T-helper 17 cell (primary cell): ENCODE measurements at places on chromosomes 1 and 21. TPM values are rescaled to one million over a fixed set of nuclear protein-coding genes. Genes with fewer than 3 reads are reported as not detected.

Gene NTMT2
- not detected for total RNA-seq

Gene LENEP
- not detected for total RNA-seq

Gene PIGR
- not detected for total RNA-seq

Gene LIN9
- 2.5 TPM for total RNA-seq

Gene CDA
- total RNA-seq, result not detected

GRCh38 chr1:85638412-85638811, 57.9 kb downstream of the CCN1 start:
- H3K4me3 ChIP-seq, result no peak overlapping the region
- H3K4me1 ChIP-seq, result no peaks in the 10 kb centered on the region
- H3K27ac ChIP-seq, result no peak overlapping the region
- DNase-seq, result no peak

- no peak overlapping the region for H3K4me3 ChIP-seq
- H3K27ac ChIP-seq, result no peak overlapping the region
- H3K4me1 ChIP-seq, result peaks cover 9% of the 10 kb centered on the region
- H3K36me3 ChIP-seq, result peaks cover 5% of the 10 kb centered on the region
- H3K27me3 ChIP-seq, result no peaks in the 10 kb centered on the region
- DNase-seq, result no peak
Observed at GRCh38 chr1:21896026-21896425, 41.1 kb downstream of the HSPG2 start.

DNA sequence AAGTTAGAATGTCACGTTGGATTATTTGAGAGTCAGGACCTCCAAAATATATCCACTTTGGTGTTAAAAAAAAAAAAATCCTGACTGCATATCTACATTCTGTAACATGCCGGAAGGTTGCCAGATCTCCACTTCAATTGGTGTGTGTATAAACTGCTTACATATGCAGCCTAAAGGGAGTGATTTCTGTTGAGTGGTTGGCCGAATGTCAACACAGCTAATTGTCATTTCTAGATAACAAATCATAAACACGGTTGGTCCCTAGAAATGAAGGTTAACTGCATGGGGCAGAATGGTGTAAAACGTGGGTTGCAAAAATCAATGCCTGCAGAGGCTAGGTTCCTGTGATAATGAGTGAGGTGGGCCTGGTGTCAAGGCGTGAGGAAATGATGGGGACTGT, 15.0 kb upstream of the ROR1 start:
- H3K27ac ChIP-seq, result no peak overlapping the region
- H3K27me3 ChIP-seq, result peaks cover 11% of the 10 kb centered on the region
- DNase-seq, result no peak
- no peaks in the 10 kb centered on the region for H3K4me1 ChIP-seq

- H3K36me3 ChIP-seq, result no peaks in the 10 kb centered on the region
- H3K27me3 ChIP-seq, result no peaks in the 10 kb centered on the region
- H3K27ac ChIP-seq, result peak overlapping the region; percentile 14
- no peak for DNase-seq
- H3K4me1 ChIP-seq, result peaks cover 11% of the 10 kb centered on the region
Observed at GRCh38 chr1:116871779-116872146, 38.0 kb upstream of the PTGFRN start.

GRCh38 chr1:187692799-187693198, 864.0 kb downstream of the PLA2G4A start:
- DNase-seq, result no peak
- H3K27me3 ChIP-seq, result no peaks in the 10 kb centered on the region
- H3K36me3 ChIP-seq, result no peaks in the 10 kb centered on the region

DNA sequence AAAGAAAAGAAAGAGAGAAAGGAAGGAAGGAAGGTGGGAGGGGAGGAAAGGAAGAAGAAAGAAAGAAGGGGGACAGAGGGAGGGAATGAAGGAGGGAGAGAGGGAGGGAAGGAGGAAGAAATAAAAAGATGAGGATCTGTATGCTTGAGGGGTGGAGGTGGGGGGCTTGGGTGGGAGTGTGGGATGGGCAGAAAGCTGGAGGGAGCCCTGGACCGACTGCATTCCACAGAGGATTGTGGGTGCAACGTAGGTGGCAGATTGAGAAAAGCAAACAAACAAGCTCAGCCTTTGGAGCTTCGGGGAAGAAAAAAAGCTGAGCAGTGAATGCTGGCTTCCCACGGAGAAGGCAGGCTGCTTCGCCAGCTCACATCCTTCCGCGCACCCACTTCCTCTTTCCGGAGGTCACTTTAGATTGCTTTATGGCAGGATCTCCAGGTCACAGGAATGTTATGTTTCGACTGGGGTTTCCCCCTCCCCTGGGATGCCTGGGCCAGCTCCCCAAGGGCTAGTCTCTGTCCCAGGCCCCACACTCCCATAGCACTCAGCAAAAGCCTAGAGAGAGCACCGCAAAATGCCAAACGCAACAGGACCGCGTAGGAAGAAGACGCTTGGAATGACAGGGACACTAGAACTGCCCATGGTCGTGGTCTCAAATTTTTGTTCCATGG, 20.7 kb upstream of the LGALS8 start:
- H3K4me1 ChIP-seq, result peaks cover 11% of the 10 kb centered on the region
- H3K36me3 ChIP-seq, result no peaks in the 10 kb centered on the region

DNA sequence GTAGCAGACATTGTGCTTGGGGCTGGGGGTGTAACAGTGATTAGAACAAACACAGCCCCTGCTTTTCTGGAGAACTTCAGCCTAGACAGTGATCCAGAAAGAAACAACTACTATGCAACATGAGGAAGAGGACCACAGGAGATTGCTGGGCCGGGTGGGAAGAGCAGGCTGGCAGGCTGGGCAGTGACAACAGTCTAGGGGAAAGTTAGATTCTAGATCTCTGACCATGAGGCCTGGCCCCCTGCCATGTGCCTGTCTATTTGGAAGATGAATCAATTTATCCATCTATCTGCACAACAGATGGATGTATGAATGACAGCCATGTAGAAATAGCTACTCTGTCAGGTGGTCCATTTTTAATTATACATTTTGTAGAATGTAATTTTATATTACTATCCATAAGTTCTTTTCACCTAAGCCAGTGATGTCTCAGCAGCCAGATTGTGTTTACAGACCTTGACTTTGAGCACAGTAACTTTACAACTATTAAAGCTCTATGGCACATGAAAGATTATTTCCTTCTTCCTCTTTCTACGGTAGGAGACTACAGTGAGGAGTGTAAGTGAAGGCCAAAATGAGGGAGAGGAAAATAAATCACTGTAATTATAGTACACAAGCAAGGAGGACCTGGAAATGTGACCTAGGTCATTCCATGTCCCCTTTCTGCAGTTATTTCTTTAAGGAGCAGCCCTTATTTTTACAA, 15.5 kb downstream of the CLIC6 start:
- no peak overlapping the region for H3K4me3 ChIP-seq
- H3K27ac ChIP-seq, result no peak overlapping the region
- no peak for DNase-seq

GRCh38 chr1:174158767-174159251, 511 bp upstream of the RABGAP1L start:
- H3K36me3 ChIP-seq, result no peaks in the 10 kb centered on the region
- H3K27ac ChIP-seq, result peak overlapping the region; percentile 96
- DNase-seq, result no peak
- peak overlapping the region; percentile 96 for H3K4me3 ChIP-seq
- H3K4me1 ChIP-seq, result peaks cover 35% of the 10 kb centered on the region

DNA sequence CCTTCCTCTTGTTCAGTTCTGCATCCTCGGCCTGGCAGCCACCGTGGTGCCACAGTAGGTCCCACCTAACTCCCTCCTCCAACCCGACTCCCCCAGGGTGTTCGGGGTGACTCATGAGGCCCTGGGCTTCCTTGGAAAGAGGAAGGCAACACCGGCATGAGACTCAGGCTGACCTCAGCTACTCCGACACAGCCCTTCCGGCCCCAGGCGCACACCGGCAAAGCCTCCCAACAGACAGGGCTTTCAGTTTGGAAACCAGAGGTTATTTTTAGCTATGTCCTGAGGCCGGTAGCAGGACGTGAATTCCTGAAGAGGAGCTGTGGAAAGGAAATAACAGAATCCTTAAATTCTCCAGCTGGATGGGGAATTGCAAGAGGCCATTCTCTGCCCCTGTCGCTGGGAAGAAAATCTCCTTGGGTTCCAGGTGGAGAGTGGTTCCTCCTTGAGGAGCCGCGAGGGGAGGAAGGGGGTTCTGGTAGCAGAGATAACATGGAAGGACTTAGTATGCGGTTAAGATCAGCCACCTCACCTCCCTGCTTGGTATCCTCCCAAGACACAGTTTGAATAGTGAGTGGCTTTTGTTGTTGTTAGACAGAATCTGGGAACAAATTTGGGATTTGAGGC, 24.4 kb downstream of the PLXNA2 start:
- no peak overlapping the region for H3K4me3 ChIP-seq
- DNase-seq, result no peak
- peaks cover 4% of the 10 kb centered on the region for H3K36me3 ChIP-seq

DNA sequence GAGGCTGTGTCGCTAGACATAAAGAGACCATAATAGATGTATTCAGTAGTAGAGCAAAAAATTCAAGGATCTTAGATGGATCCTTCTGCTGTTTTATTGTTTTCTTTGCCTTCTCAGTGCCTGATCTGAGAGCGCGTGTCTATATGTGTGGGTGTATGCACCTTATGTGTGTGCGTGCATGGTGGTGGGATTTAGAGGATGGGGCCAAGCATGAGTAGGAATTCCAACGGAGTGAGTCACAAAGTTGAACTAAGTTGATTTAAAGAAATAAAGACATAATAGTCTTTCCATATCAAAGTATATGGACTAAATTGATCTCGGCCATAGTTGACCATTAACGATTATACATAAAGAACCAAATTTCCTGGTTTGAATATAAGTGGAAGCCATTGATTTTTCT, 178.7 kb downstream of the CYYR1 start:
- H3K4me1 ChIP-seq, result no peaks in the 10 kb centered on the region
- no peaks in the 10 kb centered on the region for H3K36me3 ChIP-seq
- no peaks in the 10 kb centered on the region for H3K27me3 ChIP-seq
- no peak overlapping the region for H3K27ac ChIP-seq

- H3K4me1 ChIP-seq, result no peaks in the 10 kb centered on the region
- no peak for DNase-seq
- no peak overlapping the region for H3K4me3 ChIP-seq
- H3K27me3 ChIP-seq, result peaks cover 23% of the 10 kb centered on the region
Observed at GRCh38 chr21:46011267-46011967, 29.8 kb downstream of the COL6A1 start.

DNA sequence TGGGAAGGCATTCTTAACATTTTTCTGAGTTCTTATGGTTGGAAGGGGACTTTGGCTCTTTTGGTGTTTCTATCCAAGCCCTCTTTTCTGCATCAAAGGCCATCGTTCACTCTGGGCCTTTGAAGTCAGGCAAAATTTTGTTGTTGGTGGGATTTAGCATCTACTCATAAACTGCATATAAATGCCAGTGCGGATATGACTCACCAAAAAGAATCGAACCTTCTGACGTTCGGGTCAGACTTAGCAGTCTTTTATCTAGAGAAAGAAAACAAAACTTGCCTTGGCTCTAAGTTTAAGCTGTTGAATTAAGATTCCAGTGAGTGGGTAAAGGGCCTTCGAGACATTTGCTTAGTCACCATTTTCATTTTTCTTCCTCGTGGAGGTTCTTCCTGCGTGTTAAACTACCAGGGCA, 51.4 kb downstream of the EVA1C start:
- H3K36me3 ChIP-seq, result peaks cover 5% of the 10 kb centered on the region
- DNase-seq, result no peak
- no peak overlapping the region for H3K4me3 ChIP-seq

DNA sequence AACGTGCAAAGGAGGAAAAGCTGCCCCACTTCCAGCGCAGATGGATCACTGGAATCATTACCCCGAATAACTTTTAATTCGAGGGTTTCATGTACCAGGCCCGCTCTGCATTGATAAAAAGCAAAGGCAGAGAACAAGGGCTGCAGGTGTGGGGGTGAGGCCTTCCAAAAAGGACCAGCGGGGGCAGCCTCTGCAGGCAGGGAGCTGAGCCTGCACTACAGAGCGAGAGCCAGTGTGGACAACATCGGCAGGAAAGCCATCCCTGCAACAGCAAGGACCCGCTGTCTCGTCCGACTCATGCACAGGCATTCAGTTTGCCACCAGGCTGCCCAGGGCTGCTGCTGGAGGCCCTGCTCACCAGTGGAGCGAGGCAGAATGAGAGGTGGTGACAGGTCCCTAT, 27.1 kb upstream of the AJAP1 start:
- DNase-seq, result no peak
- H3K27me3 ChIP-seq, result peaks cover 34% of the 10 kb centered on the region
- H3K4me1 ChIP-seq, result peaks cover 4% of the 10 kb centered on the region
- no peak overlapping the region for H3K27ac ChIP-seq
- H3K36me3 ChIP-seq, result no peaks in the 10 kb centered on the region

DNA sequence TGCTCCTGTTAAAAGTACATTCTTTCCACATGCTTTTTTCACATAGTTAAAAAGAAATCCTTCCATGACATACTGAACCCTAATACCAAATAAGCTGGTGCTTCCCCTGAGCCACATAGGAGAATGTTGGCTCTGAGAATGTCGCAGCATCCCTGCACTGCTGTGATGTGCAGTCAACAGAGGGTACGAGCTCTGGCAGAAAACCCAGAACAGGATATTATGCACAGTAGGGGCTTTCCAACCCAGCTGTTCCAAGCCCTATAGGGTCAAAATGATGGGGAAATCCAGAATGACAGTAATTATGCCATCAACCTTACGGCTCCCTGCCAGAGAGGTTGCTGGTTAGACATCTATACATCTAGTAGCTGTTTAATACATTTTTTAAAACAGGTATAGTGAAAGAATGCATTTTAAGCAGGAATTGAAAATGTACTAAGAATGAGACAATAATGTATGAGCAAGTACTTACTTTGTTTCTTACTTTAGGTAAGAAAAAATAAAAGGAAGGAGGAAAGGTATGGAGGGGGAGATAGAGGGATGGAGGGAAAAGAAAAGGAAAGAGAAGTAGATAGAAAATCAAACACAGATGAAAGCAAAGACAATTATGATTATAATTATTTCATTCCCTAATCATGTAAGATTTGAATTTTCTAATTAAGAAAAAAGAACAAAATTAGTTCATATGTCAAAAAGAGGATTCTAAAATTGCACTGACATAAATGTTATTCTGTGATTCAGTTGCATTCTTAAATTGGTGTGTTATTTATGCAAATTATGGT, 126.0 kb downstream of the NR5A2 start:
- H3K4me1 ChIP-seq, result peaks cover 17% of the 10 kb centered on the region
- H3K27me3 ChIP-seq, result no peaks in the 10 kb centered on the region
- peak overlapping the region; percentile 97 for H3K27ac ChIP-seq
- peak overlapping the region; percentile 78 for H3K4me3 ChIP-seq
- H3K36me3 ChIP-seq, result no peaks in the 10 kb centered on the region

DNA sequence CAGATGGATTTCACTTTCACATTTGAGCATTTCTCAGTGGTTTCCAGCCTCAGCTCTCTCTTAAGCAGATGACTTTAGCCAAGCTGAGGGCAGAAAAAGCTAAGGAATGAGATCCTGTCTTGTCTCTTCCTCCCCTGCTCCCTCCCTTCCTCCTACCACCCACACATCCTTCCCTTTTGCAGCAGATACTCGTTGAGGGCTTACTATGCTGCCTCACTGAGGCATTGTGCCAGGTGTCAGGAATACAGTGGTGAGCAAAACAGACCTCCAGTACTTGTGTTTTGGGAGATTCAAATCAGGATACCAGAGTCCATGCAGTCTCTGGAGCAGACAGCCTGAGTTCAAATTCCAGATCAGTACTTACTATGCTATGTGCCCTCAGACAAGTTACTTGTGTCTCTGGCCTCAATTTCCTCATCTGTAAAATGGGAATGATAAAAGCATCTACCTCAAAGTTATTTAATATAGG, 43.2 kb downstream of the KIF26B start:
- peaks cover 3% of the 10 kb centered on the region for H3K4me1 ChIP-seq
- H3K36me3 ChIP-seq, result peaks cover 4% of the 10 kb centered on the region
- DNase-seq, result no peak
